ENCODE measurements at places on chromosomes 3 and 15.
A peak's percentile ranks its signal among the peaks of the same experiment; 100 is the strongest.

GRCh38 chr3:68924897-68925296 is 7.5 kb downstream of the TAFA4 start:
- no peak for DNase-seq

DNA sequence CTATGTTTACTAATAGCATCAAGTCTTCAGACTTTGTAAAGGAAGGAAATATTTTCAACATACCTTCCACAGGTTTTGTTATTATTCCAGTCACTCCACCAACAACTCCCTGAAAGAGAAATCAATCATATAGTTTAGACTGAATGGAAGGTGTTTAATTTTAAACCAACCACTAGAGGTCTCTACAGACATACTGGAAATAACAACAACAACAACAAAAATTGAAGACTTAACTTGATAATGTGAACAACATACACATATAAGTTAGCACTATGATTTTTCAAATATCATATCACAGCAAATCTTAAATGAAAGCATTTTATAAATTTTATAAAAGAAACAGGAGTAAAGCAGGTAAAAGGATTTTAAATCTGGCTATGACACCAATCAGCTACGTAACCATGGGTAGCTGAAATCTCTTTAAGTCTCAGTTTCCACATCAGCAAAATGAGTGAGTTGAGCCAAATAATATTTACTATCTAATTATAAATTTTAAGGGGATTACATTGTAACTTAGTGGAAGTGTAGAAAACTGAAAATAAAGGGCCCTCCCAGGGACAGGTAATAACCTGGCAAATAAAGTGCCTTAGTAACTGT is 188.2 kb downstream of the VPS13C start:
- DNase-seq = peak; percentile 5

DNA sequence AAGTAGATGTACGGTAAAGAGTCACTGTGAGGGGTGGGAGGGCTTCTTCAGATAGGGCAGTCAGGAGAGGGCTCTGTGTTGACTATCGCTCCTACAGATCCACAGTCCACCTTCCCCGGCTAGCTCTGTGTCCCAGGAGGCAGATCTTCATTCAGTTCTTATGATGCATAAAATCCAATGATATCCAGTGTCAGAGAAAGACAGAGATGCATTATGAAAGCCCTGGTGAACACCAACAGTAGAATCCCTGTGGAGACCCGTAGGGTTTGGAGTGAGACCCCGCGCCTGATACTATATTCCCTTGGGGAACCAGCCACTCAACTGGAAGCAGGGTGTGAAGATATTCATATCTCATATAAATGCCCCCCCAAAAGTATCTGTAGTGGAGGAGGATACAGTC is 119.8 kb upstream of the SLCO3A1 start:
- no peak for DNase-seq

- no peak for DNase-seq
Observed at GRCh38 chr3:178947738-178948137, 123.9 kb downstream of the ZMAT3 start.

DNA sequence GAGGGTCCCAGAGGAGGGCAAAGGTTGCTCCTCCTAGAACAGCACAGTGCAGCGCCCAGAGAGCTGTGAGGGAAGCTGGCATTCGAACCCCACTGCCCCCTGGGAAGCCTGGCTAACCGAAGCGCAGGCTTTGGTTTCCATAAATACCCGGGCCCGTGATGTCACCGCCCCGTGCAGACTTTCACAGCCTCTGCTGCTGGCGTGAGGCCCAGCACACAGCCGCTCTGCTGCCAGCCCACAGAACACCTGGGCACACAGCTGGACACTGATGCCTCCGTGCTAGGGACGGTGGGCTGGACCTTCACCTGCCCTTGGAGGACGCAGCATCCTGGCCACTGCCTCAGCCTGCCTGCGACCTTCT is 1.0 kb downstream of the IQSEC1 start:
- DNase-seq = no peak

- no peak for DNase-seq
Observed at GRCh38 chr3:58766587-58767282, 100.2 kb upstream of the FAM3D start.

DNA sequence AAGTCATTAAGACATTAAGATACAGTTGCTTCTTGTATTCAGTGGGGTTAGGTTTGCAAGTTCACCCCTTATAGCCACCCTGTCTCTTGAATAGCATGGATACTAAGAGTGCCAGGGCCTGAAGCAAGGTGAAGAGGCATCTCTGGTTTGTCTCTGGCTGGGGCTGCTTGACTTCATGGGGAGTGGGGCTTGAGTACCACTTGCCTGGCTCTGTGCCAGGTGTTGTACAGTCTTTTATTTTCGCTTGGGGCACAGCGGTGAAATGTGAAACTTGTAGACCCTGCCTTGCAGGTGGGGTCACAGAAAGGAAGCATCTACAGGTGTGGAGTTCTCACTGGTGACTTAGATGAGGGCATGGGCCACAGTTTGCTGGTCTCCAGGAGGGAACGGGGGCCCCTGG is 152.1 kb downstream of the PDE8A start:
- DNase-seq = no peak

DNA sequence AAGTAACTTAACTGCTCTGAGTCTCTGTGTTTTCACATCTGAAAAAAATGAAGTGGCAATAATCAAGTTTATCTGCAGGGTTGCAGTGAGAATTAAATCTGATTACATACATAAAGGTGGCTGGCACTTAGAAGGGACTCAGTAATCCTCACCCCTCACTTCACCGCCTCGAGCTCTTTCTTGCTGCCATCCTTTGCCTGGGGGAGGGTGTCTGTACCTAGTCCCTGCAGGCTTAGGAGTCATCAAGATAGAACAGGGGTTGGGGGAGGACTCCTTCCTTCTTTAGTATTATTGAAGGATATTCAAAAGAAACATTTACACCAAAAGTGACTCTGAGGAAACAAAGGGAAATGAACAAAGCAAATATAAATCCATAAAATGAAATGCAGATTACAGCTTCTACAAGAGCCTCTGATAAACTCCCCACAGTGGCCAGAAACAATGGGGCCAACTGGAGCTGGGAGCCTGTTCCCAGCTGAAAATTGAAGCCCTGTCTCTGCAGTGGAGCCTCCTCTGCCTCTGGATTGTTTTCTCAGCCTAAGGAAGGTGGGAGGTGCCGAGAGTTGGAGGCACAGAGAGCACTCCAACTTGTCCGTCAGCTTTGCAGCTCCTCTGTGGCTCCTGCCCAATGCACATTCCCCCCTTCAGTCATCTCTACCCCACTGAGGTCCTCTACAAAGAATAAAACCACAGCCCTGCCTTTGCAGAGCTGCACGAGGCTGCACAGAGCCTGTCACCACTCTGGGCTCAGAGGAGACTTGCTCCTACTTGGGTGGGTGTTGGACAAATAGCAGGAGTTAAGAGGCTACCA is 41.8 kb downstream of the CRYGS start:
- DNase-seq = no peak

GRCh38 chr3:153287017-153287416 is 125.0 kb downstream of the RAP2B start:
- DNase-seq = no peak

DNA sequence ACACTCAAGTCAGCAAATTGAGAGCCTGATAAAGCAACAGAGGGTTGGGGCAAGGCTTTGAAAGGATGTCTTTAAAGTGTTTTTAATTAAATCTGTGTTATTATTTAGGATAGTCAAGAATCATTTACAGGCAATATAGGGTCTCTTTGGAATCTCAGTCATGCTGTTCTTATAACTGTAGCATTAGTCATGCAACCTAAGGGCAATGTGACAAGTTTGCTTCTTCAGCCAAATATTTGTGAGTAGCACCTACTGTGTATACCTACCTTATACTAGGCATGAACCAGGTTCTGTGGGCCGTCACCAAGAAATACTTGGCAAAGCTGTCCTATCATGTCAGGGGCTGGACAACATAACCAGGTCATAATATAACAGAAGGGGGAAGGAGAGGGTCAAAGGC is 184.6 kb upstream of the TRIM42 start:
- DNase-seq = no peak

DNA sequence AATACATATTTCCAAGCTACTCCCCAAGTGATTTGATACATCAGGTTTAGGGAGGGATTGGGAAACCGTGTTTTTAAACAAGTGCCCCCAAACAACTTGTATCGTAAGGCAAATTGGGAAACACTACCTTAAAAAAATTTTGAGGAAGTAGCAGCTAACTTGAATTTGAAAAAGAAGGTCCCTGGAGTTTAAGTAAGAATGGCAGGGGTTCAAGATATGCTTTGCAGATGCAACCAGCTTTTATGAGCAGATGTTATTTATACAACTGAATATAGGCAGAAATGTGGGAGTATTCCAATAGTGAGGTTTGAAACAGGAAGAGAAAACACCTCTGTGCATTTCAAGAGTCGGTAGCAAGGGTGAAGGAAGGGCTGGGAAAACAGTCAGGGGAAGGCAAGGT is 139.6 kb downstream of the IL20RB start:
- no peak for DNase-seq

GRCh38 chr3:45054196-45054857 is 28.2 kb downstream of the CLEC3B start:
- DNase-seq = no peak

- no peak for DNase-seq
Observed at GRCh38 chr3:143848704-143849103, 436 bp upstream of the SLC9A9 start.

Data from NCI-H748 treated with DMSO at 0.1 percent for 48 hours (cell line).